CD4-positive, CD25-positive, alpha-beta regulatory T cell (primary cell): ENCODE measurements at places on chromosomes 13 and 19. TPM values are rescaled to one million over a fixed set of nuclear protein-coding genes. Genes with fewer than 3 reads are reported as not detected.

- no peaks in the 10 kb centered on the region for H3K36me3 ChIP-seq
- H3K4me3 ChIP-seq, result no peak overlapping the region
- peaks cover 5% of the 10 kb centered on the region for H3K27me3 ChIP-seq
- no peak overlapping the region for H3K27ac ChIP-seq
Observed at GRCh38 chr13:97106323-97106722, 112.0 kb upstream of the OXGR1 start.

- no peaks in the 10 kb centered on the region for H3K4me1 ChIP-seq
- H3K27ac ChIP-seq, result no peak overlapping the region
- H3K4me3 ChIP-seq, result no peak overlapping the region
- H3K27me3 ChIP-seq, result no peaks in the 10 kb centered on the region
- no peaks in the 10 kb centered on the region for H3K36me3 ChIP-seq
Observed at GRCh38 chr13:40692946-40693345, 26.5 kb upstream of the FOXO1 start.

GRCh38 chr19:35430409-35431144 is 17.5 kb upstream of the FFAR2 start:
- no peaks in the 10 kb centered on the region for H3K27me3 ChIP-seq
- no peak for DNase-seq
- no peak overlapping the region for H3K4me3 ChIP-seq
- H3K36me3 ChIP-seq, result no peaks in the 10 kb centered on the region
- H3K27ac ChIP-seq, result no peak overlapping the region

DNA sequence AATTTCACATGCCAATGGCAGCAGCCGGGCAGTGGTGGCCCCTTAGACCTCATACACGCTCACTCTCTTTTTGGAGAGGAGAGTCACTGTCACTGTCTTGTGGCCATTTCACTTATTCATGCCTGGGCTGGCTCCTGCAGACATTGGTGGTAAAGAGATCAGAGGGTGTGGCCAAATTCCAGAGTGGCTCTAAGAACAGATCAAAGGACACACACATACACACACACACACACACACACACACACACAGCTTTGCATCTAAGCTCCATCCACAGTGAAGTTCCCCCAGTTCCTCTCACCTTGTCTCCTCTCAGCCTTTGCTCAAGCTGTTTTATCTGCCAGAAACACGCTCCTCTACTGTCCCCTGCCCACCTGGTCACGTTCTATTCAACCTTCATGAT is 46.5 kb upstream of the KPNA3 start:
- no peak overlapping the region for H3K27ac ChIP-seq
- H3K36me3 ChIP-seq, result no peaks in the 10 kb centered on the region
- H3K4me3 ChIP-seq, result no peak overlapping the region
- H3K27me3 ChIP-seq, result no peaks in the 10 kb centered on the region
- H3K4me1 ChIP-seq, result no peaks in the 10 kb centered on the region

DNA sequence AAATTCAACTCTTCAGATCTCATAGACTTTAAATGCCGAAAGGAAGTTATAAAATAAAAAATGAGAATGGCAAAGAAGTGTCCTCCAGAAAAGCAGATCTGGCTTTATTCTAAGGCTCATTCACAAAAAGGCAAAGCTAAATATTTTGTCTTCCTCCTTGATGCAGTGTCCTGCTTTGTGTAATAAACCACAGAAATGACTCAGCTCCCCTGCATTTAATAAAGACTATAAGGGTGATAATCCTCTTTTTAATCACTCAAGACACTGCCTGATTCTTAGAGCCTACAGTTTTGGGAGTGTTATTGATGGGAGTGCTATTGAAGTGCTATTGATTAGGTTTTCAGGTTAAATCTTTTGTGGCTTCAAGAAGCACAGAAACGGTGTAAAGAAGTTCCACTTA is 482.0 kb downstream of the PCDH20 start:
- no peaks in the 10 kb centered on the region for H3K4me1 ChIP-seq
- H3K27ac ChIP-seq, result no peak overlapping the region
- H3K27me3 ChIP-seq, result no peaks in the 10 kb centered on the region
- no peaks in the 10 kb centered on the region for H3K36me3 ChIP-seq
- DNase-seq, result no peak

DNA sequence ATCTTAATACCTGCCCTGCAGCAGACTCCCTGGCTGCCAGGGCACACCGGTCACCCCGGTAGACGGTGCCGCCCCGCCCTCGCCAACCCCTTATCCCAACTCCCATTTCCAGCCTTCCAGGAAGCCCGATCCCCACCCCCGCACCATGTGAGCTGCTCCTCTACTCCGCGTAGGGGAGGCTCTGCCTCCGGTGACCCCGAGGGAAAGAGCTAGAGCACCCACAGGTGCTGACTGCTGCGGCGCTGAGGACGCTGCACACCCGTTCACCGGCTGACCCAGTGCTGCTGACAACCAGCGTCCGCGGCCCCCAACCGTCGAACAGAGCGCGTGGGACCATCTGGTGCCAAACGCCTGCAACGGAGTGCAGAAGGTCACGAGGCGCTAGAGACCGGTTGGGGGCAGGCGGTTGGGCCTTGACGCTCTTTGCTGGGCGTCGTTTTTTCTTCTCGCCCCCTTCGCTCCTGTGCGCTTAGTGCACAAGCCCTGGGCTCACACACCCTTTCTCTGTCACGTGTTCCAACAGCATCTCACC is 59.6 kb upstream of the ZNF599 start:
- DNase-seq, result no peak
- peaks cover 2% of the 10 kb centered on the region for H3K36me3 ChIP-seq
- no peak overlapping the region for H3K4me3 ChIP-seq
- no peak overlapping the region for H3K27ac ChIP-seq

DNA sequence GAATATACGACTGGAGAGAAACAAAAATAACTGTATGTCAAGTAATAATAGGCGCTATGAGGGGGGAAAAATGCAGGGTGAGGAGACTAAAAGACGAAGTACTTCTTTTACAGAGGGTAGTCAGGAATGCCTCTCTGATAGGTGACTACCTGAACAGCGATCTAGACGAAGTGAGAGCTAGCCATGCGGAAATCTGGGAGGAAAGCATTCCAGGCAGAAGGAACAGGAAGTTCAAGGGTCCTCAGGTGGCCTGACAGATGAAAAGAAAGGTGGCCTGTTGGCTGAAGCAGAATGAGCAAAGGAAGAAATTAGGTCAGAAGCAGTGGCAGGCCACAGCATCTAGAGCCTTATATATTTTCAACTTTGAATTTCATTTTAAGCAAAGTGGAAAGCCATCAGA is 13.3 kb downstream of the ZDHHC20 start:
- DNase-seq, result no peak
- no peaks in the 10 kb centered on the region for H3K27me3 ChIP-seq
- peaks cover 4% of the 10 kb centered on the region for H3K4me1 ChIP-seq
- H3K27ac ChIP-seq, result no peak overlapping the region
- no peaks in the 10 kb centered on the region for H3K36me3 ChIP-seq

DNA sequence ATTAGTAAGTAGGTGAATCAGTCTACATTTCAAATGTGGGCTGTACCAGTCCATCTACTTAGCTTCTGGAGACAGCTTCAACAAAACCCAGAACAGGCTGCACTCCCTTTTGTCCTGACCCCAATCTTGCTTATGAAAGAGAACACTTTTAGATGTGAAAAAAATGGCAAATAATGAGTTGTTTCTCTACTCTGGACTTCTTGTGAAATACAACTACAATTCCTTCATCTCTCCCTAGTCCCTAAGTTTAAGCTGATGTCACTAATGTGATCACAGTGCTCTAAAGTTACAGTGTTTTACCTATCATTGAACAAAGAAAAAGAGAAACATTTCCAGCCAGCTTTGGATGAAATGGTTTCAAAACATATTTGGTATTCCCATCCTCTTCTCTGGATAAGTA is 183.9 kb downstream of the LHFPL6 start:
- no peak overlapping the region for H3K27ac ChIP-seq
- peaks cover 7% of the 10 kb centered on the region for H3K27me3 ChIP-seq
- H3K4me3 ChIP-seq, result no peak overlapping the region
- no peak for DNase-seq
- no peaks in the 10 kb centered on the region for H3K36me3 ChIP-seq

DNA sequence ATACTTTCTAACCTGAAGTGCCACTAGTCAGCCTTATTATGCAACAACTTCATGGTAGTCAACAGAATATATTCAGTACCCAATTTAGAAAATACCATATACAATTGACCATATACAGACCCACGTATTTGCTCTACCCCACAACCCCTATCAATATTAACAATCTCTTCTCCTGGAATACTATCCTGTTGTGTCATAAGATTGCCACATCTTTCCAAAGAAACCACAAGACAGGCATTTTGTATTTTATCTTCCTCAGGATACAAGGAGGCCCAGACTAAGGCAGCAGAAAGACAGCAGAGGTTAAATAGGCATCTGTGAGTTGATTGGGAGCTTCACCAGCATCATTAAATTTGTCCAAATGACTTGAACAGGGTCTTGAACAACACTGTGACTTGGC is 4.5 kb downstream of the SPART start:
- no peak for DNase-seq
- no peak overlapping the region for H3K4me3 ChIP-seq
- peaks cover 15% of the 10 kb centered on the region for H3K4me1 ChIP-seq
- no peak overlapping the region for H3K27ac ChIP-seq

DNA sequence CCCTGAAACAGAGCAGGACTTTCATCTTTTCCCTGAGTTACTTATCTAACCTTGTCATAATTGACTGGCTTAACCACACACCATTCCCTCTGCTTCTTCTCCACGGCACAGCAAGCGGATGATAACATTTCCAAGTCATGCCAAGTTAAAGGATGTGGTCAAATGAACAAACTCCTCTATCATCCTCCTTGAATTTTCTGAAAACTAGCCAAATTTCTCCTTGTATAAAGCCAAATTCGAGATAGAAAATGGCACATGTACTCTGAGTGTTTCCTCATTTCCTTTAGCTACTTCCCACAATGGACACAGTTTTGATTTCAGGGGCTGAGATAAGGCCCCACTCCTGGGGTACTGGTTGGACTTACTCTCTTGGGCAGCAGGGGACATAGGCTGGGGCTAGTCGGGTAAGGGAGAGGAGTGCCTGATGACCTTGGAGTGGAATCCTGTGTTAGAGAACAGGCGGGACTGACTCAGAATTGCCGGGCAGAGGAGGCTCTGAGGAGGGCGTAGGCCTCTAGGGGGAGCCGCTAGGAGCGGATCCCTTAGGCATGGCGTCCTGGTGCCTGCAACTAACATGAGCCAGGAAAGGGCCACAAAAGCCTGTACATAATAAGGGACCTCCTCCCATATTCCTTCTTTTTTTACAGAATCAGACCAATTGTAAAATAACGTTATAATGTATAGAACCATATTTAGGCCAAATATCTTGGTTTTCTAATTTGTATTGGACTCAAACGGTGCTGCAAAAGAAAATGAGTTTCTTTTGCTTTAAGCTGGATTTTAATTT is 20.3 kb upstream of the TMTC4 start:
- H3K27me3 ChIP-seq, result peaks cover 4% of the 10 kb centered on the region
- no peak for DNase-seq
- H3K36me3 ChIP-seq, result no peaks in the 10 kb centered on the region
- H3K4me3 ChIP-seq, result no peak overlapping the region
- no peaks in the 10 kb centered on the region for H3K4me1 ChIP-seq

DNA sequence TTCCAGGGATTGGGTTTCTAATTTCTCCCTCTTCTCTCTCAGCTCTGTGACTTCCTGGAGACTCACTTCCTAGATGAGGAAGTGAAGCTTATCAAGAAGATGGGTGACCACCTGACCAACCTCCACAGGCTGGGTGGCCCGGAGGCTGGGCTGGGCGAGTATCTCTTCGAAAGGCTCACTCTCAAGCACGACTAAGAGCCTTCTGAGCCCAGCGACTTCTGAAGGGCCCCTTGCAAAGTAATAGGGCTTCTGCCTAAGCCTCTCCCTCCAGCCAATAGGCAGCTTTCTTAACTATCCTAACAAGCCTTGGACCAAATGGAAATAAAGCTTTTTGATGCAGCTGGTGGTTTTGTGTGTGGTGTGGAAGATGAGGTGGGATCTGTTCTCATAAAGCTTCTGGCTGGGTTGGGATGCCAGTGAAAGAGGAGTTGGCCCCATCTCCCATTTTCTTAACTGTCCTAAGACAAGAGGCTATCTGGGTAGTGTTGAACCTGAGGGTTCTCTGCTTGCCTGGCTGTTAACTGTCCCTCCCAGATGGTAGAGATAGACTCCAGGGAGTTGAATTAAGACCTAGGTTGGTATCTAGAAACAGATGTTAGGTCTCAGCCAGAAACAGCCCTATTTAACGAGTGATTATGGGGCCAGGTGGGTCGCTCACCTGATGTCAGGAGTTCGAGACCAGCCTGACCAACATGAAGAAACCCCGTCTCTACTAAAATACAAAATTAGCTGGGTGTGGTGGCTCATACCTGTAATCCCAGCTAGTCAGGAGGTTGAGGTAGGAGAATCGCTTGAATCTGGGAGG is 1.6 kb downstream of the FTL start:
- peaks cover 29% of the 10 kb centered on the region for H3K36me3 ChIP-seq
- H3K4me1 ChIP-seq, result peaks cover 57% of the 10 kb centered on the region
- DNase-seq, result no peak
- peak overlapping the region; percentile 85 for H3K4me3 ChIP-seq
- H3K27me3 ChIP-seq, result no peaks in the 10 kb centered on the region

GRCh38 chr13:59000770-59001169 is 1163.0 kb downstream of the DIAPH3 start:
- DNase-seq, result no peak
- H3K4me1 ChIP-seq, result no peaks in the 10 kb centered on the region
- H3K4me3 ChIP-seq, result no peak overlapping the region
- H3K27ac ChIP-seq, result no peak overlapping the region
- H3K36me3 ChIP-seq, result no peaks in the 10 kb centered on the region

- no peak overlapping the region for H3K27ac ChIP-seq
- no peak for DNase-seq
- H3K36me3 ChIP-seq, result no peaks in the 10 kb centered on the region
- H3K4me3 ChIP-seq, result no peak overlapping the region
- no peaks in the 10 kb centered on the region for H3K27me3 ChIP-seq
- no peaks in the 10 kb centered on the region for H3K4me1 ChIP-seq
Observed at GRCh38 chr13:61144301-61144700, 271.3 kb downstream of the PCDH20 start.

DNA sequence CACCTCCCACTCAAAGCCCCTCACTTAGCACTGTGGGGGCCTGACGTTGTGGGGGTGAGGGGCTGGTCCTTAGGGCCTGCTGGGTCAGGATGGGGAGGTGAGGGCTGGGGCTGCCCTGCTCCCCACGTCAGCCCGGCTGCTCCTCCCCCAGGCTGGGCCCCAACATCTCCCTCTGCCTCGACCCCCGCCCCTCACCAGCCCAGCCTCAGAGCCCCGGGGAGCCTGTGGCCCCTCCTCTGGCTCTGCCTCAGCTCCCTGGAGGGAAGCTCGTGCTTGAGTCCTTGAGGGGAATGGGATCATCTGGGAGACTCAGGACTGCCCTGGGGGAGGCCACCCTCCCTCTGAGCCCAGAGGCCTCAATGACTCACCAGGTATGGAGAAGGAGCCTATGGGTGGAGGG is 6.8 kb downstream of the LILRA4 start:
- H3K4me1 ChIP-seq, result no peaks in the 10 kb centered on the region
- DNase-seq, result no peak
- H3K36me3 ChIP-seq, result no peaks in the 10 kb centered on the region
- H3K27ac ChIP-seq, result no peak overlapping the region
- no peaks in the 10 kb centered on the region for H3K27me3 ChIP-seq
- H3K4me3 ChIP-seq, result no peak overlapping the region

- H3K36me3 ChIP-seq, result no peaks in the 10 kb centered on the region
- H3K27ac ChIP-seq, result no peak overlapping the region
- H3K4me1 ChIP-seq, result no peaks in the 10 kb centered on the region
Observed at GRCh38 chr19:13684021-13684420, 80.3 kb upstream of the MRI1 start.

- peaks cover 12% of the 10 kb centered on the region for H3K4me1 ChIP-seq
- DNase-seq, result no peak
- H3K27me3 ChIP-seq, result no peaks in the 10 kb centered on the region
- H3K36me3 ChIP-seq, result no peaks in the 10 kb centered on the region
- no peak overlapping the region for H3K4me3 ChIP-seq
- no peak overlapping the region for H3K27ac ChIP-seq
Observed at GRCh38 chr19:2602391-2603181, 99.9 kb downstream of the GNG7 start.

Gene PRRG2
- not detected for polyA plus RNA-seq

Gene SYCN
- not detected for polyA plus RNA-seq

Gene ADGRE3
- not detected for polyA plus RNA-seq

Gene APOC1
- polyA plus RNA-seq, result not detected

Gene MYO16
- 2.3 TPM for polyA plus RNA-seq
